ENCODE measurements at places on chromosomes 16 and 17. TPM values are rescaled to one million over a fixed set of nuclear protein-coding genes. Genes with fewer than 3 reads are reported as not detected.

DNA sequence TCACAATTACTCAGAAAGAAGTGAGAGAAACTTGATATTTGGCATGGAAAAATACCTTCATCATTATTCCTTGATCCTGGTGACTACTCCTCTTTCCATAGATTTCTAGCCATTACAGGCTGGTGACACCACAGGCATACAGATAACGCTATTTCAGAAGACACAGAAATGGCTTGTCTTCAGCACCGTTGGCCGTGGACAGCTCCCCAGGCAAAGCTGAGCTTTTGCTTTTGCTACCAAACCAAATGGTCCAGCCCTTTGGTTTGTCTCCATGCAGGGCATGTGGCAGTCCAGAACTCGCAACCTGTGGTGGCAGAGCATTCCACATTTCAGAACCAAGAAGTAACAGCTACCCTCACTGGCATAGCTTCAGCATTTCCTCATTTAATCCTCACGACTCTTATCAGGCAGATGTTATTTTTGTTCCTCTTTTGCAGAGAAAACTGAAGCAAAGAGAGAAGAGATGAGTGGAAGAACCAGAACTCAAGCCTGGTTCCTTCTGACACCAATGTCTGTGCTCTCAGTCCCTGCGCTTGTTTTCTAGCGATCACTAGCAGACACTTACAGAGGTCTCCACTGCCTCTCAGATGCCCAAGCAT is 55.5 kb downstream of the HS3ST4 start:
- no peak overlapping the region for H3K27ac ChIP-seq
- peak; percentile 46 for DNase-seq
- no peak overlapping the region for H3K4me3 ChIP-seq
- peaks cover 7% of the 10 kb centered on the region for H3K4me1 ChIP-seq
- H3K36me3 ChIP-seq = no peaks in the 10 kb centered on the region

Gene AIPL1
- total RNA-seq = 0.17 TPM

DNA sequence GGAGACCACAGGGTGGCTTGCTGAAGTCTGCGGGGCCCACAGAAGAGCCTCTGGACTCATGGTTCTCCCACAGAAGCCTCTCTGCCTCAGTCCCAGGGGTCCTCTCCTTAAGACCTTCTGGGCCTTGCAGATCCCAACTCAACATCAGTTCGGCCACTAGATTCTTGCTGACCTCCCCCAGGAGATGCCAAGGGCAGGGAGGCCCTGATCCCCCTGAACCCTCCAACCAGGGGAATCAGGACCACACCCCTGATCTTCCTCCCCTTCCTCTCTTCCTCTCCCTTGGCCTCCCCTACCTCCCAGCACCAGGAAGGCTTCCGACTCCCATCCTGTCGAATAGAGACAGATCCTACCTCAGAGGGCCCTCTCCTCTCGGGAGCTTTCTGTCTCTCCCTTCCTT is 53.4 kb downstream of the NOS2 start:
- H3K36me3 ChIP-seq = no peaks in the 10 kb centered on the region
- DNase-seq = no peak
- H3K4me3 ChIP-seq = no peak overlapping the region
- no peaks in the 10 kb centered on the region for H3K4me1 ChIP-seq
- H3K27me3 ChIP-seq = no peaks in the 10 kb centered on the region

DNA sequence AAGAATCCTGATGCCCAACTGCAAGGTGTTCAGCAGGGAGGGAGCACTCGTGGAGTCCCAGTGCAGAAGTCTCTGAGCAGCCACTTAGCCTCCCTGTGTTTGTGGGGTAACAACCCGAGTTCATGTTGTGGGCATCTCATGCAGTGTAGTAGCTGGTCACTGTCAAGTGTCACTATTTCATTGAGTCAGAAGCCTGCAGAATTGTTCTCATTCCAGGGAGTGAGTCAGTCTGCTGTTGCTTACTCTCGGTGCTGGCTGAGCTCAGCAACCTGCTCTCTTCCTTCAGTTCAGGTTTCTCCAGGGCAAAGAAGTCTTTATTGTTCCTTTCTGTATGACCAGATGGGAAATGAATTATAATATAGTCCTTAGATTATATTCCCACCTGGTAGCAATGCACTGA is 24.1 kb downstream of the HMOX2 start:
- DNase-seq = no peak
- no peaks in the 10 kb centered on the region for H3K27me3 ChIP-seq
- no peak overlapping the region for H3K4me3 ChIP-seq
- H3K27ac ChIP-seq = no peak overlapping the region
- peaks cover 5% of the 10 kb centered on the region for H3K4me1 ChIP-seq
- H3K36me3 ChIP-seq = no peaks in the 10 kb centered on the region

Gene GGT6
- total RNA-seq = 0.24 TPM

Gene ALDOA
- total RNA-seq = 1,113 TPM
